Activated gamma-delta T cell treated with Interleukin-2 at 50 U/mL for 16 hours (primary cell): ENCODE measurements at places on chromosomes 13 and 19.

- no peak for DNase-seq
These were observed 117.3 kb downstream of the RAB20 start for GRCh38 chr13:110444226-110444653.

DNA sequence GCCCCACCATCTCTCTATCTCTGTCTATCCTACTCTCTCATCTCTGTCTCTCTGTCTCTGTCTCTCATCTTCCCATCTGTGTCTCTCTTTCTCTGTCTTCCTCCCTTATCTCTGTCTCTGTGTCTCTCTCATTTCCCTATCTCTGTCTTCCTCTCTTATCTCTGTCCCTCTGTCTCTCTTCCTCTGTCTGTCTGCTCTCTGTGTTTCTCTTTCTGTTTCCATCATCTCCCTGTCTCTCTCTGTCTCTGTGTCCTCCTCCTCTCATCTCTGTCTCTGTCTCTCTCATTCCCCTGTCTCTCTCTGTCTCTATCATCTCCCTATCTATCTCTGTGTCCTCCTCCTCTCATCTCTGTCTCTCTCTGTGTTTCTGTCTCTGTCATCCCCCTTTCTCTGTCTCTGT, 1.6 kb upstream of the EBI3 start:
- no peak for DNase-seq

DNA sequence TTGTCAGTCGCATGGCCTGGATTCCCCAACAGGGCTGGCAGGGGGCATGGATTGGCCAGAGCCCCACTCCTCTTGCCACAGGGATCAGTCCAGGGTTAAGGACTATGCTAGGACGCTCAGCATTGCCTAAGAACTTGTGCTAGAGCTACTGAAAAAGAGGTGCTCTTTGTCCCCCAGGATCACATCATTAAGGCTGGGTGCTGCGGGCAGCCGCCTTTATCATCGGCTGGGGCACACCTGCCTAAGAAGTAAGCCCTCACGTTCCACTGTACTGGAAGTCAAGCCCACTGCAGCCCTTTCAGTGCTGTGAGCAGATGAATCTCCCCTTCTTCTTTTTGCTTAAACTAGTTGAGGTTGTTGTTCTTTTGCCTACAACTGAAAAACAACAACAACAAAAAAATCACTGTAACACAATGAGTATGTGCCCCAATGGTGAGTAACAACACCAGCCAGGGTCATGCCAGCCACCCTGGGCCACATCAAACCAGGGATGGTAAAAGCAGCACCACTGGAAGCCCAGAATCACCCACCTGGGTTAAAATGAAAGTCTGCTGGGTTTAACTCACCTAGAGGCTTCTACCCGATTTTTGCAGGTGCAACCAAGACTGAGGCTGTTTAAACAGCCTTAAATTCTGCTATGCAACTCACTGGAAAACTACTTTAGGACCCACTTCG, 20.6 kb downstream of the STK24 start:
- DNase-seq: no peak

GRCh38 chr19:1105873-1106840, 2.4 kb downstream of the GPX4 start:
- no peak for DNase-seq

- DNase-seq: no peak
These were observed 14.0 kb upstream of the ZNF681 start for GRCh38 chr19:23772675-23773063.

DNA sequence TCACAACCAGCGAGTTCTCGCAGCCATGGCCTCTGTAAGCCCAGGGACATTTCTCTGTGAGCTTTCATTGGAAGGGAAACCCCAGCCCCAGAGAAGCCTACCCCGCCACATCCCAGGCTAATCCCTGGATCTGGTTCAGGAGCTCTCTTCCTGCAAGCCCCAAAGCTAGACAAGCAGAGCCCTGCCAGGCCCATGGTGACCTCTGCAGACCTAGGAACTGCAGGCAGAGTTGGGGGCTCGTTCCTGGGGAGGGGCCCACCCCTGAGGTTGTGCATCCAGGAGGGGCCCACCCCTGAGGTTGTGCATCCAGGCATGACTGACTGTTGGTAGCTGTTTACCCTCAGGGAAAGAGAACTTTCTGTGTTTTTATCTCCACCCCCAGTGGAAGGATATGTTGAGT, 21.7 kb downstream of the KCTD15 start:
- DNase-seq: no peak

- DNase-seq: no peak
These were observed 45.8 kb downstream of the GAS6 start for GRCh38 chr13:113817860-113818691.

- DNase-seq: no peak
These were observed 1.2 kb upstream of the HIF3A start for GRCh38 chr19:46295401-46296201.

DNA sequence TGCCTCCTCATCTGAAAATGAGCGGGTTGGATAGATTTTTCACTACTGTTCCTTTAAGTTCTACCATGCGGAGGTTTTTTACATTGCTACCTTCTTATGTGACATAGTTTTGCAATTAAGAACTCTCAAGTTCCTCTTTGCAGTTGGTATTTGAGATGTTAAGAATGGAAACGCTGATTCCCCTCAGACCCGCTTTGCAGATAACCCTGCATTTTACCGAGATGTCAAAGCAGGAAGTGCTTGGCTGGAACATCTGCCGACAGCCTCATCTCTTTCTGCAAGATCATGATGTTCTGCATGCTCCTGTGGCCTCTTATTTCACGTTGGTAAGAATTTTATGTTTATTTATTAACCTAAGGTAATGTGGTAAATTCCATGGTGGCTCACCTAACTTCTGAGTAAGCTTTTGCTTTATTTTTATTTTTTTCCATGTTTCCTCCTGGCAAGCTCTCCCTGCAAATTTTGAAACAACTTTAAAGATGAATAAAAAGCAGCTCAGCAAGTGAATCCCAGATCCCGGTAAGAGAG, 22.5 kb downstream of the PABPC3 start:
- DNase-seq: no peak

GRCh38 chr13:114279758-114280355, 1.5 kb upstream of the UPF3A start:
- DNase-seq: no peak

DNA sequence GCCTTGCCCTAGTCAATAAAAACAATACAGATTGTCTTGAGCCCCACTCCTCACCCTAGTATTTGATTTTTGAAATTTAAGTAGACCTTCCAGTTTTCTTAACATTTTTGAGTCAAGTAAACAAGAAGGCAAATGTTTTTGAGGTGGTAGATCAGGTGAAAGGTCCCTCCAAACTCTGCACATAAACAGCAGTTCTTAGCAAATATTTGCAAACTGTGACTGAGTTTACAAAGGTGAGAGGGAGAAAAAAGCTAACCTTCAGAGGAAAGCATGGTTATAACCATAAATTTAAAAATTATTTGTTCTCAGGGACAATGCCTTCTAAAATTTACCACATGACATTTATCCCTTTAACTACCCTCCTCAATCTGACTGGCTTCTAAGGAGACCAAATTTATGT, 84.6 kb upstream of the PCDH17 start:
- DNase-seq: no peak

GRCh38 chr13:87783366-87783765, 112.2 kb downstream of the SLITRK5 start:
- no peak for DNase-seq

DNA sequence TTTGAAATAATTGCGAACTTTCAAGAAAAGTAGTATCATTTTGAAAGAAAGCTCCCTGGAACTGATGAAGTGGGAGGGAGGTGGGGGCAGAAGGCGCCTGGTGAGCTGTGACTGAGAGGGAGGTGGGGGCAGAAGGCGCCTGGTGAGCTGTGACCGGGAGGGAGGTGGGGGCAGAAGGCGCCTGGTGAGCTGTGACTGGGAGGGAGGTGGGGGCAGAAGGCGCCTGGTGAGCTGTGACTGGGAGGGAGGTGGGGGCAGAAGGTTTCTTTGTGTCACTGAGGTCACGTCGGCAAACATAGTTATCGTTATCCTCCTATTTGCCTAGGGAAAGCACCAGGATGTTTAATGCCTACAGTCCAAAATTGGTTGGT, 24.2 kb downstream of the C2CD4C start:
- DNase-seq: no peak

DNA sequence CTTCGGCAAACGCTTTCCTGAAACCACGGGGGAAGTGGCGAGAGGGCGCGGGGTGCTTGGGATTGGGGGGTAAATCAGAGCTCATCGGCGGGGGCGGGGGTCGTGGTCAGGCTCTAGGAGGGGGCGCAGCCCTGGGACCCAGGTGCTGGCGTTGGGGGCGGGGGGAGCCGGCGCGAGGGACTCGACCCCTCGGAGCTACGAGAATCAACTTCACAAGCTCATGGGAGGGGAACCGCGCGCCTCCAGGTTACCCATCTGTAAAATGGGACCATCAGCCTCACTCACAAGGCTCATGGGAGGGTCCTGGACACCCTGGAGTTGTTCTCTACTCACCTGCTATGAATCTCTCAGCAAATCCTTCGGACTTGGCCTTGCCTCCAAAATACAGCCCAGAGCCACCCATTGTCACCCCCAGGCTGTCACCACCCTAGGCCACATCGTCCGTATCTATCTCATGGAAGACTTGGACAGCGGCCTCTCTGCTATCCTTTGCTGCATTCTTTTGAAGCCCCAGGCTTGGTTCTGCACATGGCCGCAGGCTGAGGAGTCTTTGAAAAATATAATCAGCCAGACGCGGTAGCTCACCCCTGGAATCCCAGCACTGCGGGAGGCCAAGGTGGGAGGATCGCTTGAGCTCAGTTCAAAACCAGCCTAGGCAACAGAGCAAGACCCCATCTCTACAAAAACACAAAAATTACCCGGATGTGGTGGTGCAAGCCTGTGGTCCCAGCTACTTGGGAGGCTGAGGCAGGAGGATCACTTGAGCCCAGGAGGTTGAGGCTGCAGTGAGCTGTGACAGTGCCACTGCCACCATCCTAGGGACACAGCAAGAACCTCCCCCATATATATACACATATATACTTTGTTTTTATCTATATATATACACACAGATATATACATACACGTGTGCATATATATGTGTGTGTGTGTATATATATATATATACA, 939 bp upstream of the RANBP3 start:
- no peak for DNase-seq

GRCh38 chr19:41541990-41542584, 33.9 kb upstream of the CEACAM21 start:
- peak; percentile 83 for DNase-seq

GRCh38 chr19:4454747-4455718, 2.6 kb downstream of the UBXN6 start:
- DNase-seq: no peak

DNA sequence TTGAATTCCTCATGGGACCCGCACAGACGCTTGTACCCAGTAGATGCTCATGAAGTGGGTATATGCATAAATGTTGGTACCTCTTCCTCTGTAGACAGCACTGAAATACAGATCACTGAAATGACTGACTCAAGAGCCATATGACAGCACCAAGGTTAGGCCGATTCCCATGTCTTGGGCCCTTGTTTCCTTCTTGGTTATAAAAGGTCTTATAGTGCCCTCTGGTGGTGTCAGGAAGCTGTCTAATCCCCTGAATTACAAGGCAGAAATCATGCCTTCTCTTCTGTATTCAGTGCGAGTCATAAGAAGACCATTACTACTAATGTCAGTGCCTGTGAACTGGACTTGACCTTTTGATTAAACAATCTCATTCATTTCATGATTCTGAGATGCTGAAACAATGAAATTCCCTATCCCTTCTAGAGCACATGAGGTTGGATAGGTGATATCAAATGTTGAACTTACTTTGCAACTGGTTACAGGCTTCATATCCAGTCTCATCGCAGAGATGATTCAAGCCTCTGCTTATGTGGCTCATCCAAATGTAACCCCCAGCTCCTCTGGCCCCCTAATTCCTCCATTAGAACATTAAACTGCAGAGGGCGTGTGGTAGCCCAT, 59.7 kb downstream of the SPATA13 start:
- peak; percentile 54 for DNase-seq

GRCh38 chr13:72959643-72960042, 99.2 kb upstream of the KLF5 start:
- DNase-seq: no peak

DNA sequence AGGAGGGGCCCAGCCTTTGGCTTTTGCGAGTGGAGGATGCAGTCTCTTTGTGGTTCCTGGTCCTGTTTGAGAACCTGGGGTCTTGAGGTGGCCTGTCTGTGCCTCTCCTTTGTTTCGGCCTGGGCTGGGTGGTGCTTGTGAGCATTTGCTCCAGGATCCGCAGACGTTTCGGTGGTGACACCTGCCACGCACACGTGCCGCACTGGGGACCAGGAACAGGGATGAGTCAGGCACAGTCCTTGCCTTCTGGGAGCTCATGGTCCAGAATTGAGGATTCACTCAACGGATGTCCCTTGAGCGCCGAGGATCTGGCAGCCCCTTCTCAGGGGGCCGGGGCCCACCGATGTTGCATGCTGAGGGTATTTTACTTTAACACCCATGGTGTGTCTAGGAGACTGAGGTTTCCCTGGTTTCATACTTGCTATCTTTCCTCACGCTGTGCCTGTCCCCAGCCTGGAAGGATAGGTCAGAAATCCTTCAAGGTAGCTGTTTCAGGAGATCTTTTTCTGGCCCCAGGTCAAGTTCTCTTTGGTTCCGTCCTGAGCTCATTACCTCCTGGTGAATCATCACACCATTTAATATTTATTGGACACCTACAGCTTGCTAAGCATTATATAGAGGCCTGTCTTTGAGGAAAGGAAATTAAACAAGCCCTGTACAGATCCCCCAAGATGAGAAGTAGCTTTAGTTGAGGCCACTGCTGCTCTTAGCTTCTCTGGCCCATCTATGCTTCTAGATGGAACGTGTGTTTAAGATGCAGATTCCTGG, 5.1 kb downstream of the HDGFL2 start:
- no peak for DNase-seq

DNA sequence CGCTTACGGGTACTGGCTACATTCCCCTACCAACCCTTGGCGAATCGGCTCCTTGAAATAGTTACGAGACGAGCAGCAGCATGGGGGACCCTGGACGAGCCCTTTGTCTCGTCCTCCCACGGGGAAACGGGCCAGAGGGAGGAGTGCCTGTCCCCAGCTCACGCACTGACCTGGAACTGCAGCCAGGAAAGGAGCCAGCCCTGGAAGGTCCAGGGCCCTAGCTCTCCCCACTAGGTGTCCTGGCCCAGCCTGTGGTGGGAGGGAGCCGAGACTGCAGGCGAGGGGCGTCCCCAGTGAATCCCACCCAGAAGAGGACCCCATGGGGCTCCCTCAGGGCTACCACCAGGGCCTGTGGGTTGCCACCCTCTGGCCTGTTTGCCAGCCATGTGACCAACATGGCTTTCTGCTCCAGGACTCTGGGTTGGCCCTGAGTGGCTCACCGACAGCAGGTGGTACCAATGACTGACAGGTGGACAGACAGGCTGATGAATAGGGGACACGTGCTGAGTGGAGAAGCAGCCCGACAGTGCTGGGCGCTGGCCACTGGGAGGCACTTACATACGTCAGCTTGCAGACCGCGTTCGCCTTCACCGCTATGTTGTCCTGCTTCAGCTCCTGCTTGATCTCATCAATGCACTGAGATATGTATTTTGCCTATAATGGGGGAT, 13.2 kb downstream of the AP3D1 start:
- no peak for DNase-seq

- DNase-seq: peak; percentile 61
These were observed at the start of gene CRYL1 for GRCh38 chr13:20525601-20526544. Gene CRYL1 (minus strand): TSS chr13:20525857. CDS start chr13:20525794, 63 bp downstream.
